ENCODE measurements at places on chromosomes 3 and 15. TPM values are rescaled to one million over a fixed set of nuclear protein-coding genes. Genes with fewer than 3 reads are reported as not detected.

The OR5K4 gene
- not detected for total RNA-seq

The TLR9 gene
- not detected for total RNA-seq

The EDEM1 gene
- total RNA-seq = 75.1 TPM

The ADAMTS7 gene
- total RNA-seq = 0.76 TPM

The HRG gene
- total RNA-seq = not detected

The ROPN1 gene
- total RNA-seq = not detected

The TUSC7 gene
- not detected for total RNA-seq

The DCLK3 gene
- not detected for total RNA-seq

The GOLGA6D gene
- not detected for total RNA-seq

The SCAANT1 gene
- total RNA-seq = not detected

The CKMT1A gene
- total RNA-seq = 89.3 TPM

The CAMK1 gene
- 7.3 TPM for total RNA-seq

The ABTB1 gene
- total RNA-seq = 17.2 TPM

The TM6SF1 gene
- 0.15 TPM for total RNA-seq

The ERC2 gene
- total RNA-seq = 3.3 TPM

The RYR3 gene
- total RNA-seq = not detected

The CNOT10 gene
- 18.0 TPM for total RNA-seq

The PTPRG gene
- 10.1 TPM for total RNA-seq

The LYZL4 gene
- not detected for total RNA-seq

The IGSF11 gene
- not detected for total RNA-seq

The CELF6 gene
- not detected for total RNA-seq

The NDN gene
- 20.2 TPM for total RNA-seq

The NR2C2 gene
- 8.9 TPM for total RNA-seq

The MYO5C gene
- total RNA-seq = 0.46 TPM

The TRPM1 gene
- not detected for total RNA-seq

The FAM3D gene
- total RNA-seq = not detected

The CIP2A gene
- 9.2 TPM for total RNA-seq

The CCPG1 gene
- 16.9 TPM for total RNA-seq

The RARRES1 gene
- total RNA-seq = not detected

The RAB27A gene
- total RNA-seq = 5.3 TPM

The ITIH3 gene
- total RNA-seq = not detected

The SPINT1 gene
- total RNA-seq = 272 TPM

The ARPP21 gene
- not detected for total RNA-seq

The WDR49 gene
- not detected for total RNA-seq

The CCR9 gene
- total RNA-seq = not detected

The TTC21A gene
- 0.55 TPM for total RNA-seq

The RPP25 gene
- 1.6 TPM for total RNA-seq

The DNAH12 gene
- not detected for total RNA-seq

The CD200R1 gene
- total RNA-seq = not detected

The TPRG1 gene
- total RNA-seq = 0.30 TPM

The ZNF660 gene
- 0.72 TPM for total RNA-seq

The ADGRG7 gene
- not detected for total RNA-seq

The FSIP1 gene
- 0.76 TPM for total RNA-seq

The KNL1 gene
- 23.4 TPM for total RNA-seq

The IL17RB gene
- not detected for total RNA-seq

The C3orf80 gene
- not detected for total RNA-seq

The PP2D1 gene
- not detected for total RNA-seq

The PLSCR2 gene
- not detected for total RNA-seq

Data from hair follicular keratinocyte (primary cell).